Suprapubic skin (tissue), 4 donors: ENCODE measurements at places on chromosomes 6 and 20.

- DNase-seq = no peak
Measured at GRCh38 chr6:135183002-135183531, 2.0 kb downstream of the MYB start.

DNA sequence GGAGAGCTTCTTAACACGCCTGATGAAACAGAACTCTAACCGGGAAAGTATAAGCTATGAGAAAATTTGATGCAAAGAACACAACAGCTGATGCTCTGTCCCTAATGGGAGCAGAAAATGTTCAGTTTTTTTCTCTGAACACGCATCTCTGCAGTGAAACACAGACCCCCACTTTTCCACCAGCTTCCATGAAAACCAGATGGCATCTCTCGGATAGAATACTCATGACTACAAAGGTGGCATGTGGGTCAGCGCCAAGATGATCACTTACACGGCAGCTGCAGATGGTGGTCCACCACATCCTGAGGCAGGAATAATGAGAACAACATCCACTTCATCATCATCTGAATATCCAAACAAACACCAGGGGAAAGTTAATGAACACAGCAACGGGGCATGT lies 85.2 kb upstream of the CNR1 start:
- DNase-seq = no peak

DNA sequence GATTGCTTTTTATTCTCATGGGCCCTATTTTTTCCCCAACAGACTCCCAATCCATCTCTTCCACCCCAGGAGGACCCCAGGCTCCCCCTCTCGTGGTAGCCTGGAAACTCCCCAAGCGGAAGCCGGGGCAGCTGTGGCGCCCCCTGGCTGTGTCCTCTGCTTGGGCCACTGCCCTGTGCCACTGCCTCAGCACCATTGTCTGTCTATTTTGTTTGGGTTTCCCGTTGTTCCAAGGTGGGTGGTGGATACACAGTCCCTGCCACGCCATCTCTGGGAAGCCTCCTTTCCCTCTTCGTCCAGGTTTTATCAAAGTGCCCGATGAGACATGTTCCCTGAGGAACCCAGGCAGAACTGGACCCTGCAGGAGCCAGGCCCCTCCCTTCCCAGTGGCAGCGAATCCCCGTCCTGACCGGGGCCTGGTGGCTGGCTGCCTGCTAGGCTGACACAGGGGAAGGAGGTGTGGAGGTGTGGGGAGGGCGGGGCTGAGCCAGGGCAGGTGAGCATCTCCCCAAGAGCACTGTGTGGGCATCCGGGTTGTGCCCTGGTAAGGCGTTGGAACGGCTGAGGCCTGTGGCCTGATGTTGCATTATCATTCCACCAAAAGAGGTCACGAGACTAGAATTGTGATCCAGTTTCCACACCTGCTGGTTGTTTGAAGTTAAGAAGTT lies 228.2 kb downstream of the CDH4 start:
- DNase-seq = peak; percentile 74

- DNase-seq = no peak
Measured at GRCh38 chr6:138856654-138857053, 60.8 kb downstream of the ECT2L start.
